ENCODE measurements at places on chromosomes 2 and 18.

GRCh38 chr18:79695856-79696850 lies 16.6 kb downstream of the CTDP1 start:
- no peak for DNase-seq

DNA sequence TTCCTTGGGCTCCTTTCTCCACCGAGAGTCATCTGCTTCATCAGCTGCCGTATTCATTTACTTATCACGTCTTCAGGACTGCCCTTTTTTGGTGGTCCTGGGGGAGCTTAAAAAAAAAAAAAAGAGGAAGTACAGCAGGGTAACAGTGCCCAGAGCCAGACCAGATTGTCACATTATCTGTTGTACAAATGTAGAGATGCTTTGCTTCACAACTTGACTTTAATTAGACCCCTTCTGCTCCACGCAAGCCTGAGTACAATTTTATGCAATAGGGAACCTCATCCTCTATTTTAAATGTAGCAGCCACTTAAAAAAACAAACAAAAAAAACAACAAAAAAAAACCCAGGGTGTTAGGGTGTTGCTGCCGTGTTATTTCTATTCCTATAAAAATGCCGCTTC lies 128.3 kb downstream of the PRPF40A start:
- no peak for DNase-seq

- DNase-seq: no peak
Measured at GRCh38 chr2:142241016-142241415, 110.2 kb upstream of the LRP1B start.

- no peak for DNase-seq
Measured at GRCh38 chr2:199943373-199943772, 11.9 kb downstream of the TYW5 start.

- no peak for DNase-seq
Measured at GRCh38 chr18:25678221-25678620, 326.3 kb upstream of the ZNF521 start.

DNA sequence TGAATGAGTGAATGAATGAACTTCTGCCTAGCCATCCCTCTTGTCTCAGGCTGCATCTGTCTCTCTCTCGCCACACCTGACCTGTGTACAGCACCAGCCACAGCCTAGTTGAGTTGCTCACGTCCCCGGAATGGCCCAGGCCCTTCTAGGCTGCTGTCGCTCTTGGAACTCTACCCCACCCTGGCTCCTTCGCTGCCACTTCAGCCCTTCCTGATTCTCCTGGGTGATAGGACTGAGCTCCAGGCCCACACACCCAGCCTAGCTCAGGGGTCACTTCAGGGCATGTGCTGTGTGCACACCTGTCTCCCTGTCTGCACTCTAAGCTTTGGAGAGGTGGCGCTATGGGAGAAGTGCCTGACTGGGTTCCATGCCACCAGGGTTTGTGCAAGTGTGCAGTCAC lies 236.6 kb downstream of the GLI2 start:
- DNase-seq: no peak

DNA sequence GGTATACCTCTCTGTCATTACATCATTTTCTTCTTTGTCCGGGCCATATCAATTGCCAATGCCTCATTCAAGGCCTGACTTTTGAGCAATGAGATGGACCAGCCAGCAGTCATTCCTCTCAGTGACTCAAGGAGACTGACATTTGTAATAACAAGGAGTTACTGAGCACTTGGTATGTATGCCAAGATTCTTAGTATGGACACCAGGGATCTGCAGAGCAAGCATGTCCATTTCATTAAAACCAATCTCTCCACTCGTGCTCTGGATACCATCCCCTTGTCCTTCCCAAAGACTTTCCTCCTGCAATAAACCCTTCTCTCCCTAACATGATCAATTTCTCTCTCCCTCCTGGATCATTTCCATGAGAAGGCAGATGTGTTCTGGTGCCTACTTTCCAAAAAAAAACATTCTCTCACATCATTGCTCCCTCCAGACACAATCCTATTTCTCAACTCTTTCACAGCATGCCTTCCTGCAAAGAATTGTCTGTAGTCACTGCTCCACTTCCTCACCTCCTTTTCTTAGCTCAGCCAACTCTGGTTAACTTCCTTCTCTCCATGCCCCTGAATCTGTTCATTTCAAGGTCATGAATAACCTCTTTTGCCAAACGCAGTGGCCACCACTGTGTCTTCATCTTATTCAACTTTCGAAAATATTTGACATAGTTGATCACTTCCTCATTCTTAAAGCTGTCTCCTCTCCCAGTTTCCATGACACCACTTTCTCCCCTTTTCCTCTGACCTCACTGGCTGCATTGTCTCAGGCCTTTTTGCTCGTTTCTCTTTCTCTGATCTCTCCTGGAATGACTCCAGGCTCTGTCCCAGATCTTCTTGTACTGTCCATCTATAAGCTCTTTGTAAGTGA lies 102.8 kb upstream of the CYP1B1 start:
- no peak for DNase-seq

DNA sequence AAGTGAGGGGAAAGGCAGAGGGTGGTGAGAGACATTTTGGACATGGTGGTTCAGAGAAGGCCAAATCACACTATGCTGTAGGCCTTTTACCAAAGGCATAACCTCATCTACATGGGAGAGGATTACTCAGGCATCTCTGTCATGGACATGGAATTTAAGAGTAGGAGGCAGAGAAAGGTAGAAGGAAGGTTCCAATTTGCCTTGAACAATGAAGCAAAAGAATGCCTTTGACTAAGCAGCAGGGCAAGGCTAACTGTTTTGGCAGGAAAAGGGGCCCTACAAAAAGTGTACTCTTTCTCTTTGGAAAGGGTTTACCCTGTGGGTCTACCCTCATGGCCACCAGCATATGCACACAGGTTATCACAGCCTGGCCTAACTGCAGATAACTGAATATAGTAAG lies 45.6 kb upstream of the RNU4ATAC start:
- DNase-seq: no peak

DNA sequence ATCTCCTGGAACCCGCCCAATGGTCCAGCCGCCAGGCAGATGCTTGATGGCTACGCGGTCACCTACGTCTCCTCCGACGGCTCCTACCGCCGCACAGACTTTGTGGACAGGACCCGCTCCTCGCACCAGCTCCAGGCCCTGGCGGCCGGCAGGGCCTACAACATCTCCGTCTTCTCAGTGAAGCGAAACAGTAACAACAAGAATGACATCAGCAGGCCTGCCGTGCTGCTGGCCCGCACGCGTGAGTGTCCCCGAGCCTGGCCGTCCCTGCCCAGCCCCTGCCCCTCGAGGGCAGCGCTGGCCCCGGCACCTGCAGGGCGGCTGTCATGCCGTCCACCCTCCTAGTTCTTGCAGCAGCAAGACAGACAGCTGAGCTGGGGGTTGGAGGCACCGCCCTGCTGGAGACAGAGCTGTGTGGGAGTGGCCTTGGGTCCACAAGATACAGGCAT lies 36.7 kb downstream of the MTERF4 start:
- DNase-seq: no peak

- no peak for DNase-seq
Measured at GRCh38 chr2:67880291-67880761, 182.5 kb downstream of the C1D start.

DNA sequence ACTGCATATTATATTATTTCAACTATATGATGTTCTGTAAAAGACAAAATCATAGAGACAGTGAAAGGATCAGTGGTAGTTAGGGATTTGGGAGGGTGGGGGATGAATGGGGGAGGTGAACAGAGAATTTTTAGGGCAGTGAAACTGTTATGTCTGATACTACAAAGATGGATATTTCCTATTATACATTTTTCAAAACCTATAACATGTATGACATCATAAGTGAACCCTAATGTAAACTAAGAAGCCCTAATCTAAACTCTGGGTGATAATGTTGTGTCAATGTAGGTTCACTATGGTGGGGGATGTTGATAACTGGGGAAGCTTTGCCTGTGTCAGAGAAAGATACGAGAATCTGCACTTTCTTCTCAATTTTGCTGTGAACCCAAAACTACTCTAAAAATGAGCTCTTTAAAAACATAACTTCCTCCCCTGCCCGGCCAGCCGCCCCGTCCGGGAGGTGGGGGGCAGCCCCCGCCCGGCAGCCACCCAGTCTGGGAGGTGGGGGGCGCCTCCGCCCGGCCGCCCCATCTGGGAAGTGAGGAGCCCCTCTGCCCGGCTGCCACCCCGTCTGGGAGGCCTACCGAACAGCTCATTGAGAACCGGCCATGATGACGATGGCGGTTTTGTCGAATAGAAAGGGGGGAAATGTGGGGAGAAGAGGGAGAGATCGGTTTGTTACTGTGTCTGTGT lies 234.4 kb downstream of the RPIA start:
- DNase-seq: no peak

Measured in activated CD4-positive, alpha-beta T cell treated with anti-CD3 and anti-CD28 coated beads, Interleukin-10, Interleukin-2, amounts not matched to agents 100 ng/mL and 50 ng/mL, durations not matched to agents 16 hours and 8 hours (primary cell).